Cerebellar nuclear complex (tissue), 1 donor: ENCODE measurements at places on chromosomes 7 and 10.

GRCh38 chr10:119750391-119751230, 24.8 kb downstream of the INPP5F start:
- DNase-seq, result no peak

GRCh38 chr7:135900065-135900546, 77.1 kb downstream of the MTPN start:
- DNase-seq, result no peak

DNA sequence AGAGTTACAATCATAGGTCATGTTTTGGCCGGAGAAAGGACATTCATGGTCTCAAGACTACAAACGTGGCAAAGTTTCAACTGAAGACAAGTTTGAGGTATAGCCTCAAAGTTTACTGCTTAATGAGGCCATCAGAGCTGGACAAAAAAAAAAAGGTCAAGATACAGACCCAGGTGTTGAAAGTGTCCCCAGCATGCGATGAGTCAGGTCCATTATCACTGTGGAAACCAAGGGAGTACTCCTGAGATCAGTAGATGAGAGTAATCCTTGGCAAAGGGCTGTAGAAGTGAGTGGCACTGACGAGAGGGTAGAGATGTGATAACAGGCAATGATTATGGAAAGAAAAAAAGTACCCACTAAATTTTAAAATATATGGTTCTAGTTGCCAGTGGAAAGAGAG, 80.1 kb upstream of the LRRN3 start:
- no peak for DNase-seq

GRCh38 chr7:51213618-51214017, 103.0 kb downstream of the COBL start:
- DNase-seq, result no peak

- no peak for DNase-seq
Observed at GRCh38 chr7:156927571-156928405, 21.7 kb upstream of the NOM1 start.
